ENCODE measurements at places on chromosomes 2 and 18.

DNA sequence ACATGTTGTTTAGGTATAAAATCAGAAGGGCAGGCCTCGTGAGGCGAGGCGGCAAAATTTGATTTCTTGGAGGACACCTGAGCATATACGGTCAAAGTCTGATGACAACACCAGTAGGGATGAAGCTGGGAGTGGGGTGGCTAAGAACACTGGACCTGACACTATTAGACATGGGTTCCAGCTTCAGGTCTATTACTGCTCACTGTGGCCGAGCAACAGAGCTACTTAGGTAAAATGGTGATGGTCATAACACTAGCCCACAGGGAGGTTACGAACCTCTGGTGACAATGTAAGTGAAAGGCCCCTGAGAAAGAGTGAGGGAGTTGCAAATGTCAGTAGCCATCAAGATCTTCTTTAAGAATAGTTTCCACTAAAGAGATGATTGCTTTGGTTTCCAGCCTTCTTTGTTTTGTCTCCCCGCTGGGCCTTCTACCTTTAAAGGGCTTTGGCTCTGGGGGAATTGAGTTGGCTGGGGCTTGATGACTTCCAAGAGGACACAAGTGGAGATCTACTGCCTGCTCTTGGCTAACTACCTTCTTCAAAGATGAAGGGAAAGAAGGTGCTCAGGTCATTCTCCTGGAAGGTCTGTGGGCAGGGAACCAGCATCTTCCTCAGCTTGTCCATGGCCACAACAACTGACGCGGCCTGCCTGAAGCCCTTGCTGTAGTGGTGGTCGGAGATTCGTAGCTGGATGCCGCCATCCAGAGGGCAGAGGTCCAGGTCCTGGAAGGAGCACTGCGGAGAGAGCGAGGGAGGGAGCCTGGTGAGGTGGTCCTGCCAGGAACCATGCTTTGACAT, 3.5 kb downstream of the IL1B start:
- DNase-seq: no peak

GRCh38 chr2:12686708-12687283, 29.9 kb upstream of the TRIB2 start:
- no peak for DNase-seq

GRCh38 chr2:66561645-66562303, 126.8 kb downstream of the MEIS1 start:
- no peak for DNase-seq

DNA sequence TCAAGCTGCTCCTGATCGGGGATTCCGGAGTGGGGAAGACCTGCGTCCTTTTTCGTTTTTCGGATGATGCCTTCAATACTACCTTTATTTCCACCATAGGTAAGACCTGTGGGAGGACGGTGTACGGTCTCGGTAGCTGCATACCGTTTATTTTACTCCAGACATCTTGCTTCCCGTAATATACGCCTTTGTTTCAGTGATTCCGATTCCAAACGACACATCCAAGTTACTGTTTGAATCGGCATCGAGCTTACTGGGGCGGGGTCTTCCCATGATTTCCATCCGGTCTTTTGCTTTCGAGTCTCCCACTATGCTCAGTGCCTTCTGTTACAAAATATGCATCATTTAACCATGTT, 731 bp downstream of the RAB10 start:
- no peak for DNase-seq

DNA sequence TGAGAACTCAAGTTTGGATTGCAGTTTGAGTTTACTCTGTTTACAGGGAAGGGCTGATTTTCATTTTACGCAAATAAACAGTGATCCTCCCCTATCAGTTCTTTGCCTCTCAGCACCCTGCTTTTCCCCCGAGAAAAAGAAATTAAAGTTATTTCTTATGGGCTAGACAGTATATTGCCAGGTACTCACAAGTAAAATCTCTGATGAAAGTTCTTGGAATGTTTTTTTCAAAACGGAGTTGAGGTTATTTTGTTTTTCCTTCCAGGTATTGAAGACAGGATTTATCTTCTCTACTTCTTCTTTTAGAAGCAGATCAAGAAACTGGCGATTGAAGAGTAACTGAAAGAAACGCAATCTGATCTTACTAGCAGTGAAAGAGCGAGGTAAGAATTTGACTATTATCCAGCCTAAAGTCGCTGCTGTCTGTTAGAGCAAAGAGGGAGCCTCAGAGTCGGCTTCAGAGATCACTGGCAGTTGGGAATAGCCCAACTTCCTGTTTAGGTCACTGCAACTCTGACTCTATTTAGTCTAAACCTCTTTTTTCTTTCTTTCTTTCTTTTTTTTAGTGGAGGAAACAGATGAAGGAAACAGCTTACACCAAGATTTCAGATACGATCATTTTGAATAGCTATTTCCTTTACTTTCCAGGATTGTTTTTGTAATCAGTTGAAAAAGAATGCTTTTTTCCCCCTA, at the start of gene TFPI:
Gene TFPI, minus strand, starts transcription at position 425 of the 693 bp plus-strand sequence. CDS start 50,667 bp downstream, outside the sequence.
- DNase-seq: no peak

DNA sequence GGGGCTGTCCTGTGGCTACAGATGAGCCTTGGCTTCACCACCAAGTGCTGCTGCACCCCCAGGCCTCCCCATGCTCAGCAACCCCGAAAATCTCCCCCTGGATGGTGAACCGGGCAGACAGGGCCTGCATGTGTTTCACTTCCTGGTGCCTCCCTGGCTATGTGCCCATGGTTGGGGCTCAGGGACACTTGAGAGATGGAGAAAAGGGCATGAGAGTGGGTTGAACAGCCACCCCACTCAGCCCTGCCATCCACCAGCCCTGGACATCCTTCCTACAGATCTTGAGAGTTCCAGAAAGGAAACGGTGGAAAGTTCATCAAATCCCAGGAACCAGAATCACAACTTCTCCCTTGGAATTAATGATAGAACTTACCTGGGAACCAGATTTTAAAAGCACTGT, 74.7 kb upstream of the TEX51 start:
- no peak for DNase-seq

- no peak for DNase-seq
These were observed 5.5 kb downstream of the SULT1C4 start for GRCh38 chr2:108383146-108383830.

- no peak for DNase-seq
These were observed 539.5 kb downstream of the RNF144A start for GRCh38 chr2:7456762-7457161.

DNA sequence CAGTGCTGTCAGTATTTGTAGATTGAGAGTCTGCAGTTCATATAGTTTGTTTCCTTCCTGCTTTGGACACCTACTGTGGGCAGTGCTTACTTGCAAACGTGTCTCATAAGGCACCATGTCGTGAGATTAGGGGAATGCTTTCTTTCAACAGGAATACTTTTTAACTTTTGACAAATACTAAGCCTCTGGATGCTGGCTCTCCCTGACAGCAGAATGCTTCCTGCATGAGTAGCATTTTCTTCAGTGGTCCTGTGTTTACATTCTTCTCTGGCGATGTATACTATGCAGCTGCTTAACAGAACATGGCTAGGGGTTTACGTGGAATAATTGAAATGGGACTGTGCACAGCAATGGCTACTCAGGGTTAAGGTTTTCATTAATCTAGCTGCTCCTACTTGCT, 807.5 kb downstream of the MBD2 start:
- DNase-seq: no peak

DNA sequence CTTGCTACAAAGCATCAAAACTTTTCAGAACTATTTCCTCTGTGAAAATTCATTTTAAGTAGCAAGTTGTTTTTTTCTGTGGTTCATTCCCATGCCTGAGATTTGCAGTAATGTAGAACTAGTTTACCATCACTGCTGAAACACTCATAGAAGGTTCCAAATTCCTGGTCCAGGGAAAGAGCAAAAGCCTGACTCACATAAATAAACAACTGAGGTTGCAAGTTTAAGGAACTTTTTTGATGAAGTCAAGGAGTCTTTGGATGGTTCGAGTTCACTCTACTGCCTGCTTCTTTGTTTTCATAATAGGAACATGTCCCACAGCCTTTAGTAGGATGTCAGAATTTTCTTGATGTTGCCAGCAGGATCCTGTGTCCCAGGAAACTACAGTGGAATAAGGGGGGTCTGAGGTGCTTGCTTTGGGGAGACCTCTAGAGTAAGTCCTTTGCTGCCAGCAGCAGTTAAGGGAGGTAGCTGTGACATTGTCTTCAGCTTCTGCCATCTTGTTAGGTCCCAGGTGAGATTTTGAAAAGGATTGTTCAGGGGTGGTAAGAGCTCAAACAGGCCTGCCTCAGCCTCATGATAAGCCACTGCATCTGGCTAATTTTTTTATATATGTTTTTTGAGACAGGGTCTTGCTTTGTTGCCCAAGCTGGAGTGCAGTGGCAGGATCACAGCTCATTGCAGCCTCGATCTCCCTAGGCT, 43.9 kb downstream of the ACSL3 start:
- no peak for DNase-seq

DNA sequence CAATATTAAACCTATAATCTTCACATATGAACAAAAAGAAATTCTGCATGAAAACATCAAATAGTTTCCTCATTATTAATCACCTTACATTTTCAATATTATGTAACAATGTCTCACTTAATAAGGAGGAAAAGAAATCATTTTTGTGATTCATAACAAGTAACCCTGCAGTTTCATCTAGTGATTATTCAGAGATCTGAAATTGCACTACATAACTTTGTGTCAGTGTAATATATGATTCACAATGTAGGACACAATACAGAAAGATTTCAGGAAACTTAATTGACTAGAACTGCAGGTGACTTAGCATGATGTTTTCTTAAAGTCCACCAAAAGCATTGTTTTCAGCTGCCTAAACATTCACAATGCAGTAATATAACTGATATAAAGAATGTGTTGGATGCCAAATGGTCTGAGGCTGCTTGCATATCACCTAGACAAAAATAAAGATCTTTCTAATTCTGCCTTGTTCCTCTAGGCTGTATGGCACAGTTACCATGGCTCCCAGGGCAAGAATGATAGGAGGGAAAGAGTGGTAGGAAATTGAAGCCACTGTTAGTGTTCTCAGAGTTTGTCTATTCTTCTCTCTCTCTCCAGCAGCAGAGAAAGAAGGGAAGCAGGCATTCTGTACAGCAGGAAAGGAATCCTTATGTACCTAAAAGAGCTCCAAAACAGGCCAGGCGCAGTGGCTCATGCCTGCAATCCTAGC, 366.6 kb downstream of the FSIP2 start:
- no peak for DNase-seq

DNA sequence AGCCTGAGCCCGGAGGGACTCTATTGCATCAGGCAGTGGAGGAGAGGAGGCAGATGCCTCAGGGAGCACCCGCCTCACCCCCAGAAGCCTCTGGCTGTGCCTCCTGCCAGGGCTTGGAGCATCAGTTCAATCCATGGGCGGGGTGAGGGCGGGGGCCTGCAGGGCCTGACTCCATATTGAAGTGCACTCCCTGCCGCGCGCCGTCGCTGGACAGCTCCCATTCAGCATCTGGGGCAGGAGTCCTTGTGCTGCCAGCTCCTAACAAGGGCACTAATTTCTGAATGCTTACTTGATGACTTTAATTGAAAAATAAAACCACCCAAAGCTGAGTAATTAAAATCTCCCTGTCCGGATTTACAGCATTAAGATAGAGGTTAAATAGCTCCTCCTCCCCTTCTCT, 23.8 kb downstream of the C1QL2 start:
- no peak for DNase-seq

- no peak for DNase-seq
These were observed 11.3 kb upstream of the KCNF1 start for GRCh38 chr2:10900216-10901109.

DNA sequence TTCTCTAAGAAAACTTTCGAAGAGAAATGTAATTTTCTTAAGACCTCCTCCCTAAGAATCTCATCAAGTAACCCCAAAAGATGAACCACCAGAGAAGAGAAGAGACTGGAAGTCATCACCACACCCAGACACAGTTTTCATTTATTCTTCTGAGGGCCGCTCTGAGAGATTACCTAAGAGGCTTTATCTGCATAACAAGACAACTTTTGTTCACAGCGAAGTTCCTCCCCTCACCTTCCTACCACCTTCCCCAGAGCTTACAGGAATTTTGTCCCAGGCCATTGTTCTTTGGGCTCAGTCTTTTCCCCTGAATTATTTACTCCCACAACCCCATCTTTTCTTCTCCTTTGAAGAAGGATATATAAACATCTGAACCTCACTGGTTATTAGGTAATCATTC, 92.8 kb downstream of the AKAIN1 start:
- no peak for DNase-seq

DNA sequence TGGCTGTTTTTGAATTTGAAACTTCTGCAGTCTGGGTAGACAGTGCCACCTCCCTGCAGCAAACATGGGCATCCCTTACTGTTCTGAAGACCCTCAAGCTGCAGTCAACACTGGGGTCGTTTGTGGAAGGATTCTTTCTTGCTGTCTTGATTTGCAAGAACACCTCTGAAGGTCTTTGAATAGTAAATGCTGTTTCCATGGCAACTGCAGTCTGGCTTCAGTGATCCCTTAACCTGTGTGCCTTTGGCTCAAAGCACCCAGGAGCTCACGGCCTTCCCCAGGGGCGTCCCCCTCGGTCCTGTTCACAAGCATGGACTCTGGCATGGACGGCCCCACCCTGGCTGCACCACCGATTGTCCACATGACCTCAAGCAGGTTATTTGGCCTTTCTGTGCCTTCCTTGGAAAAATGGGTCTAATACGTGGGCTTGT, 38.3 kb downstream of the LRRFIP1 start:
- no peak for DNase-seq
